ENCODE measurements at places on chromosomes 7 and 10. TPM values are rescaled to one million over a fixed set of nuclear protein-coding genes. Genes with fewer than 3 reads are reported as not detected.

Gene PNLIPRP3
- total RNA-seq: not detected

Gene LOXL4
- 1.3 TPM for total RNA-seq

Gene CNNM1
- 21.1 TPM for total RNA-seq

Gene ASB15
- not detected for total RNA-seq

Gene LRCH4
- 16.2 TPM for total RNA-seq

Gene CLDN4
- total RNA-seq: 4.9 TPM

Gene FAM53B
- 12.7 TPM for total RNA-seq

Gene PALD1
- 6.5 TPM for total RNA-seq

Gene MICU1
- 53.1 TPM for total RNA-seq

Gene PDLIM1
- 143 TPM for total RNA-seq

Gene SOSTDC1
- not detected for total RNA-seq

Gene HELLS
- 31.7 TPM for total RNA-seq

Gene NODAL
- not detected for total RNA-seq

Gene NAT16
- total RNA-seq: 0.17 TPM

Gene INHBA
- total RNA-seq: 0.50 TPM

Gene ADRA2A
- total RNA-seq: 0.07 TPM

Gene ZNF467
- 1.1 TPM for total RNA-seq

Gene CD36
- not detected for total RNA-seq

Gene ATP6V0A4
- total RNA-seq: 0.26 TPM

Gene UCMA
- total RNA-seq: not detected

Gene ACTR1A
- total RNA-seq: 96.1 TPM

Gene ASAH2
- 1.8 TPM for total RNA-seq

Gene CCDC3
- total RNA-seq: 0.94 TPM

Gene COL26A1
- total RNA-seq: 0.35 TPM

Gene ENTPD1
- not detected for total RNA-seq

Gene CUX1
- total RNA-seq: 43.0 TPM

Gene MLXIPL
- total RNA-seq: 1.3 TPM

Gene ITPRID1
- not detected for total RNA-seq

Gene FAM241B
- 20.1 TPM for total RNA-seq

All from A549 treated with CpdA at 1 μM for 4 hours (cell line).